NCI-H446 (cell line): ENCODE measurements at places on chromosomes 5 and 9.

GRCh38 chr5:153544706-153545105, 54.2 kb downstream of the GRIA1 start:
- DNase-seq, result no peak

DNA sequence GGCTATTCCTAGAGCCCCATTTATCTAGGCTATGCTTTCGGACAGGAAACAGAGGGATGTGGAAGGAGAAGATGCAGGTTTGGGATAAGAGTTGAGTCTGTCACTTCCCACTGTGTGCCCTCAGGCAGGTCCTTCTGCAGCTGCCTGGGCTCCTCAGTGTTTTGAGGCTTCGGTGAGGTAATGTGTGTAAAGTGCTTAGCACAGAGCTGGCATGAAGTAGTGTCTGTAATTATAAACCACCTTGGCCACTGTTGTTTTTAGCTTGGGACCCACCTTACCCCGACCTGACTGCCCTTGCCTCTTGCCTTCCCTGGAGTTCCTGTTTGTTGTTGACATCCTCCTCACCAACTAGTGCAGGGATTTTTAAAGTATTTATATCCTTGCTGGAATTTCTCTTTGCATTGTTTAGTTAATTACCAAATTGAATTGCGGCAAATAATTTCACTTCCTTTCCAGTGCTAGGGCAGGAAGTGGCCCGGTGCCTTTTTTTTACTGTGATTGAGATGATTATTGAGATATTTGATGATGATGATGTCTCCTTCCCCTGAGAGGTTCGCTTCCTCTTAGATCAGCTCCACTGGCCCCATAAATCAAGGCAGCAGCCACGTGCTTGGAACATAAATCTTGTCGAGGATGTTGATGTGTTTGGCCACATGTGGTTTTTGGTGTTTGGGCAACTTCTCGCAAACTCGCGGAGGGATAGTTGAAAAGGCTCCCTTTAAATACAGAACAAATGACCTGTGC, 38.3 kb upstream of the DAB2IP start:
- DNase-seq, result no peak

DNA sequence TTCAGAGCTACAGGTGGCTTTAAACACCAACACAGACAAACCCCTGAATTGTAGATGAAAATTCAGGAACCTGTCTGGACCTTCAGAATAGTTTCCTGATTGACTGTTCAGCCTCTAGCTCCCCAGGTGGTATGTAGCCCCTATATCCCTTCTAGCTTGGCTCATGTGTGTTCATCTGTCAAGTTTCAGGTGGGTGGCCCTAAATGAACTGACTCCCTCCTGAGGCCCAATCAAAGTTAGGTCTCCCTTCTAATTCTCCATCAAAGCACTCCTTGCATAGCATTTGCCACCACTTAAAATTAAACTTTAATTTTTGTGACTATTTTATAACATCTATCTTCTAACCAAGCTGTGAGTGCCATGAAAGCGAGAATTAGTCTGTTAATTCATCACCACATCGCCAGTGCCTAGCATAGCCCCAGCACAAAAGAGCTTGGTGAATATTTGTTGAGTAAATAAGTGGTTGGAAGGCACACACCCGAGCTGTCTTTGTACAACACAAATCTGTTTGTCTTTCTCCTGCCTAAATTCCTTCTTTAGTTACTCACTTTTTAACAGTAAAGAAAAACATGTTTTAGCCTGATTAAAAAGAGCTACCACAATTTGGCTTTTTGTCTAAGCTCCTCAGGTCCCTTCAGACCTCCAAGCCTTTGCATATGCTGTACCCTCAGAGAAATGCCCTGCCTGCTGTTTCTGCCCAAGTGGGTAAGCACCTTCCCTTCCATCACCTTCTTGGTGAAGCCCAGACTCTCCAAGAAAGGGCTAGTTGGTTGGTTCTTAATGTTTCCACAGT, 138.1 kb upstream of the HMHB1 start:
- DNase-seq, result no peak

- peak; percentile 49 for DNase-seq
These were observed 75.9 kb upstream of the SEMA6A start for GRCh38 chr5:116650544-116650943.

DNA sequence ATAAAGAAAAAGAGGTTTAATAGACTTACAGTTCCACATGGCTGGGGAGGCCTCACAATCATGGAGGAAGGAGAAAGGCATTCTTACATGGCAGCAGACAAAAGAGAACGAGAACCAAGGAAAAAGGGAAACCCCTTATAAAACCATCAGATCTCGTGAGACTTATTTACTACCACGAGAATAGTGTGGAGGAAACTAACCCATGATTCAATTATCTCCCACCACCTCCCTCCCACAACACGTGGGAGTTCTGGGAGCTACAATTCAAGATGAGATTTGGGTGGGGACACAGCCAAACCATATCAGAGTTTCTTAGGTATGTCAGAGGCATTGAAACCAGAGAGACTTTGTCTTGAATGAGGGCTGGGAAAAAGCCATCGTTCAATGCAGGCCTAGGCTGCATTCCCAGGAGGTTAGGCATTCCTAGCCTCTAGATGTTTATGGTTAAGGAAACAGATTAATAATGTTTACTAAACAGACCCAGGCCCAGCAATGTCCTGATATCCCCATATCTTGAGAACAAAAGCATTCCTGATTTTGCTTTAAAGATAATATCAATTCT, 7.5 kb upstream of the PAIP1 start:
- no peak for DNase-seq

GRCh38 chr5:63959177-63959982, 2.9 kb downstream of the HTR1A start:
- peak; percentile 34 for DNase-seq

GRCh38 chr9:95506428-95506677, 10.4 kb downstream of the PTCH1 start:
- no peak for DNase-seq

DNA sequence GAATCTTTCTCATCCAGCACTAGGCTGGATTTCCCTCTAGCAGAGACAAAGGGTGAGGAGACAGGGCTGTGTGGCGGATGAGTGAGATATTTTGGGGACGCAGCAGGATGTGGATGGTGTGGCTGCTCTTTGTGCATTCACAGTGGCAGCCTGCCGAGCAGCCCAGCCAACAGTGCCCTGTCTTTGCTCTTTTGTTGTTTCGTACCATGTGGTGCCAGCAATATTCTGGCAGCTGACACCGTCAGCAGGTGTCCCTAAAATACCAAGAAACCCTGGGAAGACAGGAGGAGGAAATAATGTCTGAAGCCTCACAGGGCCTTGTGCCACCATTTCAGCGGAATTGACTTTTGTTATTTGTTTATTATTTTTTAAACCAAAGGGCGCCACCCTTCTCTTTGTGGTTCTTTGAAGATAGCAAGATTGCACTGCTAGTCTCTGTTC, 141.4 kb downstream of the CCDC192 start:
- peak; percentile 16 for DNase-seq

DNA sequence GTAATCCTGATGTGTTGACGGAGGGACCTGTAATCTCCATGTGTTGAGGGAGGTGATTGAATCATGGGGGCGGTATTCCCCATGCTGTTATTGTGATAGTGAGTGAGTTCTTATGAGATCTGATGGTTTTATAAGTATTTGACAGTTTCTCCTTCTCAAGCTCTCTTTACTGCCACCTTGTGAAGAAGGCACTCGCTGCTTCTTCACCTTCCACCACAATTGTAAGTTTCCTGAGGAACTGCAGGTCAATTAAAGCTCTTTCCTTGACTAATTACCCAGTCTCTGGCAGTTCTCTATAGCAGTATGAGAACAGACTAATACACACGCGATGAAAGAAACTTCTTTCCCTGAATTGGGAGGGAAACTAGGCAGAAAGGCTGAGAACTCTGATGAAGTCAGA, 141.1 kb upstream of the RAD23B start:
- DNase-seq, result no peak

DNA sequence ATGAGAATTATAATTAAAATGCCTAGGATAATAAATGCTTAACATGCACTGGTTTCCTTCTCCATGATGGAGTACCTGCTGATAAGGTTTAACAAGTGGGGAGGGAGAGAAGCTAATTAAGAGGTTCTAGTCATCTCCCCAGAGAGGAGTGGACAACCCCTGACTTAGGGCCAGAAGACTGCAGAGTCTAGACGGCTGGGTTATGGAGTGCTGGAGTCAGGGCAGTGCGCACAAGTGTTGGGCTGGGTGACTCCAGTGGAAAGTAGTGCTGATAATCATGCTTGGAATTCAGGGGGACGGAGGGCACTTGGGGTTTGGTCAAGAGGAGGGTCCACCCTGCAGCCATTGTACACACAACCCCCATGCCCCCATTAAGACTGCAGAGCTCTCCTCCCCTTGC, 32.8 kb upstream of the TGFBI start:
- no peak for DNase-seq

GRCh38 chr9:101307524-101308213, 77.1 kb downstream of the BAAT start:
- no peak for DNase-seq

DNA sequence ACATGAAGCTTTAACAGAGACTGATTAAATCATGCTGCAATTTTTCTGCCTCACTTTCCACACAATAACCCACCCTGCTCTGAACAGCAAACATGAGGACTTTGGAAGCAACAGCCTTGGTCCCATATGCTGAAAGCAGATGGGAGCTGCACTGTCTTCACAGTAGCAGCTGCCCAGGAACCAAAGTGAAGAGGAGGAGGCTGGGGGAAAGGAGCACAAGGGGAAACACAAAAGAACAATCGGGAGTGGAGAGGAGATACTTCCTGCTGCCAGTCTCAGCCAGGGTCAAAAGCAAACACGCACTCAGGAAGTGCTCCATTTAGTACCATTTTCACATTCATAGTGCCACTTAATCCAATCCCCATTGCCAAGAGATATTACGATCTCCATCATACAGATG, 183.3 kb upstream of the PUM3 start:
- DNase-seq, result peak; percentile 82

DNA sequence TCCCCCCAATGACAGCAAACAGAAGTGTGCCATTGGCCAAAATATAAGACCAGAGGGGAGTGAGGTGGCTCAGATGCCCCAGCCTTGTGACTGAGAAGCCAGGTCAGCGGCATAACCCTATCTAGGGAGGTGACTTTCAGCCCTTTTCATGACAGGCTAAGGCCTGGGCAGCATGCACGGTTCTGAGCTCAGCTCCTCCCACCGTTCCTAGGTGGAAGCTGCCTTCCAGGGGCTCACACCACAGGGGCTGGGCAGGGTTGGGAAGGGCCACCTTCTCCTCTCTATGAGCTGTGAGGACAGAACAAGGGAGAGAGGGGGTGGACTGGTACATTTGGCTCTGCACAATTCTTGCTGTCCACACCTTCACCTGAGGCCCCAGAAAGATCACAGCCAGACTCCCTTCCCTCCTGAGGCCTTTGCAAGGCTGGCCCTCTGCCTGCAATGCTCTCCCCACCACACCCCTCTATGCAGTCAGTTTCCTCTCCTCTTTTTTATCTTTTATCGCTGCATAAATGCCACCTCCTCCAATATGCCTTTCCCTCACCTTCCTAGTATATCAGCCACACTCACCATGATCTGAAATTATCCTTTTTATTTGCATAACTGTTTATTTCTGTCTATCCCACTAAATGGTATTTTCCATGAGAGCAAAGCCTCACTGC, 5.1 kb upstream of the EGR1 start:
- DNase-seq, result no peak

- DNase-seq, result no peak
These were observed 838.4 kb upstream of the NUDT12 start for GRCh38 chr5:104400941-104401340.

DNA sequence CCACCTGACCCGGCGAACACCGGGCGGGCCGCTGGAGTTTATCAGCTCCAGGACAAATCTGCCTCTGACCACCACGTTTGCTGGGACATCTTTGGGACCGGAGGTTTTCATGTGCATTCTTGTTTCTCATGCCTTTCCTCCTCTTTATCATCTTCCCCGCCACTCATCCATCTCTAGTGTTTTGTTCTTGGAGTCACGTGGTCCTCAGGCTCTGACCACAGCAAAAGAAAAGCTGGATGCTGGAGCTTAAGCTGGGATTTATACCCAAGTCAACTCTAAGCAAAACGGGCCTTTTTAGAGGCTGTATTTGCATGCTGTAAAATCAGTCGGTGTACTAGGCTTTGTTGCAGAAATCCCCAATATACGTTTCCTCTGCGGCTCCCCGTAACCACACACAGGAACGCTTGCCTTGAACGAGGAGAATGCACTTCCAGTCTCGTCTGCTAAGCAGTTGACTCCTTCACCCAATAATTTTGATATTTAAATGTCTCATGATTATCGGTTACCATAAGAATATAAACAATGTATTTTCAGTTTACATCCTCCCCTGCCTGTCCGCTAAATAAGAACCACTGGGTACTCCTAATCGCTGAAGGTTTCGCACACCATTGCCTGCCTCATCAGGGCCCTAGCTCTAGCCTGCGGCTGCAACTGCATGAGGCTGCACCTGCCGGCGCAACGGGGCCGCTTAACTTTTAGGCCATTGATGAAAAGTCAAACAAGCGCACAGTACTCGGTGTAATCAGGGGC, 560 bp upstream of the NDUFS6 start:
- DNase-seq, result no peak

DNA sequence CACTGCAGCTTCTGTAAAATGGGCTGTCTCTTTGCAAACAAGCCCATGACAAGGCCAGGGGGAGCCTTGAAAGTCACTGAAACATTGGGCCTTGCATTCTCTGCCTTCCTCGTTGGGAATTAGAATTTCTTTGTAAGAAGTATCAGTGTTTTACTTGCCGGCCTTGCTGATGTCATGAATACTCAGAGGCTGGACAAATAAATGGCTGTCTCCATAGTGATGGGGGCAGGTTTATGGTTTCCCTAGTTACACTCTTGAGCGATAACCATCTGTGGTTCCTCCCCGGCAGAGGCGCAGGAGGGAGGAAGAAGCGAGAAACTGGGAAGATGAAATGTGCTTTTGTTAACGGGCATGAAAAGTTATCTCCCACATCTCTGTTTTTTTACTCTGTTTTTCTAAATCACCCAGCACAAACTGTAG, 272.7 kb upstream of the PANK3 start:
- DNase-seq, result no peak

DNA sequence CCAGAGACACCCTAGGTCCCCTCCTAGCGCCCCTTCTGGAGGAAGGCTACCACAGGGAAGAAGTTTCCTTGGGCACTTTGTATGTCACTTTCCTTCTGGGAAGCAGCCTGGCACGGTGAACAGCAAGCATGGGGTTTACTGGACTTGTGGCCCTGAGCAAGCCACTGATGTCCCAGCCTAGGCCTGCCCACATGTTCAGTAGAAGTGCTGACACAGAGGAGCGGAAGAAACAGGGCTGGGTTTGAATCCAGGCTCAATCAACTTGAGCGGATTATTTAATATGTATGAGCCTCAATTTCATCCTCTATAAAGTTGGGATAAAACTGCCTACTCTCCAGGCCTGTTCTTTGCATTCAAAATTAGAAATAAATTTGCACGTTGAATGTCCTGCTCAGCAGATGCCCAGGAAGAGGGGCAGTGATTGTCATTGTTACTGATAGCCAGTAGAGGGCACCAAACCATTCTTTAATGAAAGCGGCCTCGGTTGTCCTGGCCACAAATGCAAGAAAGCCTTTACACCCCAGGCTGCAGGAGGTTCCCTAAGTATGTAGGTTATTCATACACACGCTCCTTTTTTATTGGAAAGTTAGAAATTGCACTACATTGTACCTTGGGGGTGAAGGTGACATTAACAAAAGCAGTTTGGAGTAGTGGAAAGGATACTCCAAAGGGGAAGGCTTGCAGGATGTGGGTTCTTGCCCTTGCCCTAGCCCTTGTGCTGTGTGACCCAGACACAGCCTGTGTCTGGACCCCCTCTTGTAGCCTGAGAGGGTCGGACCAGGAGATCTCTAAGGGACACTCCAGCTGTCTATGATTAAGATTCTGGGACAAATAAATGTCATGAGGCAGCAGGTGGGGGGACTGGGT, 13.4 kb upstream of the XPA start:
- no peak for DNase-seq

- no peak for DNase-seq
These were observed 3.5 kb upstream of the CDX1 start for GRCh38 chr5:150163035-150163434.
